ENCODE measurements at places on chromosomes 4 and X.

DNA sequence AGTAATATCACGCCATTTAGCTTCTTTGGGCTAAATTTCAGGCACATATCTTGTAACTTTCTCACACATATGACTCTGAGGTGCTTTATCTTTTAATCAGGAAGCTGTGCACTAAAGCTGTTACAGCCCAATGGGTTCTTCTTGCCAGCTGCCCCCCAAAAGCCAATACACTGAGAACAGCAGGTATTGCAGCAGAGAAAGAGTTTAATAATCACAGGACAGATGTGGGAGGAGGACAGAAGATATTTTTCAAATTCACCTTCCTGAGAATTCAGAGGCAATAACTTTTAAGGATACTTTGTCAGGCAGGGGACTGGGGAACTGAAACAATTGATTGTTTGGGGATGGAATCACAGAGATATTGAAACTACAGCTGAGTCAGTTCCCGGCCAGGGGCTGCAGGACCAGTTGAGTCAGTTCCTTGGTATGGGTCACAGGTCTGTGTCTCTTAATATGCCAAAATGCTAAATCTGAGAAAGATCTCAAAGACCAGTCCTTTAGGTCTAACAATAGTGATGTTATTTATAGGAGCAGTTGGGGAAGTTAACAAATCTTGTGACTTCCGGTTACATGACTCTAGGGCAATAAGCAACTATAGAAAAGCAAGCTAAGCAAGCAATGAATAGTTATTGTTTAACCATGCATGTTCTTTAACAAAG, 28.1 kb downstream of the DDIT4L start:
- no peak for DNase-seq

DNA sequence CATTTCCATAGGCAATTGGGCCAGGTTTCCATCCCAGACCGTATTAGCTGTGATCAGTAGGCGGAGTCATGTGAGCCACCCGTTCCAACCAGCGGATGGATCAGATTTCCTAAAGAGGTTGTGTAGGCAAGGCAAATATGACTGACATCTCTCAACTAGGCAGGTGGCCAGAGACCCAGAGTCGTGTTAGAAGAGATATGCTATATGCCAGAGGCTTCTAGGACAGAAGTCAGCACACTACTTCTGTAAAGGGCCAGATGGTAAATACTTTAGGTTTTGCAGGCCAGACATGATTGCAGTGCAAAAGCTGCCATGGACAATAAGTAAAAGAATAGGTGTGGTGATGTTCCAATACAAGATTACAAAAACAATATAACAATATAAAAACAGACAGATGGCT, 788.4 kb downstream of the RPA4 start:
- DNase-seq = no peak

DNA sequence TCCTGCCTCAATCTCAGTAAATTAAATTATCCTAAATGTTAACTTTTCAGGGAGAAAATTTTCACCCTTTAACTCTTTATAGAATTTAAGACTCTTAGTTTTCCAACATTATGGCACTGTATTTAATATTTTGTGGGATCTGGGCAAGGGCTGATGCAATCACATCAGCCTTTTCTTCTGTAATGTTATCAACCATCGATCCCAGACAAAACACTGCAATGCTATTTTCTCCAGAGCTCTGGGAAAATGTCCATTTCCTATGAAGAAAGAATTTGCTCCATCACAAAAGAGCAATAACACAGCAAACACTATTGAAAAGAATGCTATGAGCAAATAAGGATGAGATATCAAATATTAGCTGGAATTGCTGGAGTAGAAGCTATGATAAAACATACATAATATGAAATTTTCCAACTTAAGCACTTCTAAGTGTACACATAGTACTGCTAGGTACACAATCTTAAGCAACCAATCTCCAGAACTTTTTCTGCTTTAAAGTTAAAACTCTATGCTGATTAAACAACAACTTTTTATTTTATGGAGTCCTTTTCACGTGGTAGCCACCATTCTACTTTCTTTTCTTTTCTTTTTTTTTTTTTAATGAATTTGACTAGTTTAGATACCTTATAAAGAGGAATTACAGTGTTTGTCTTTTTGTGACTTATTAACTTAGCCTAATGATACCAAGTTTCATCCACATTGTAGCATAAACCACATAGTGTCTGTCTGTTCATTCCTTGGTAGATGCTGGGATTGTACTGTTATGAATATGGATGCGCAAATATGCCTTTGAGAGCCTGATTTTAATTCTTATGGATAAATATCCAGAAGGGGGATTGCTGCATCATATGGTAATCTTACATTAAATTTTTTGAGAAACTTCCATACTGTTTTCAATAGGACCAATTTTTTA, 43.6 kb downstream of the UGT2A3 start:
- DNase-seq = no peak

DNA sequence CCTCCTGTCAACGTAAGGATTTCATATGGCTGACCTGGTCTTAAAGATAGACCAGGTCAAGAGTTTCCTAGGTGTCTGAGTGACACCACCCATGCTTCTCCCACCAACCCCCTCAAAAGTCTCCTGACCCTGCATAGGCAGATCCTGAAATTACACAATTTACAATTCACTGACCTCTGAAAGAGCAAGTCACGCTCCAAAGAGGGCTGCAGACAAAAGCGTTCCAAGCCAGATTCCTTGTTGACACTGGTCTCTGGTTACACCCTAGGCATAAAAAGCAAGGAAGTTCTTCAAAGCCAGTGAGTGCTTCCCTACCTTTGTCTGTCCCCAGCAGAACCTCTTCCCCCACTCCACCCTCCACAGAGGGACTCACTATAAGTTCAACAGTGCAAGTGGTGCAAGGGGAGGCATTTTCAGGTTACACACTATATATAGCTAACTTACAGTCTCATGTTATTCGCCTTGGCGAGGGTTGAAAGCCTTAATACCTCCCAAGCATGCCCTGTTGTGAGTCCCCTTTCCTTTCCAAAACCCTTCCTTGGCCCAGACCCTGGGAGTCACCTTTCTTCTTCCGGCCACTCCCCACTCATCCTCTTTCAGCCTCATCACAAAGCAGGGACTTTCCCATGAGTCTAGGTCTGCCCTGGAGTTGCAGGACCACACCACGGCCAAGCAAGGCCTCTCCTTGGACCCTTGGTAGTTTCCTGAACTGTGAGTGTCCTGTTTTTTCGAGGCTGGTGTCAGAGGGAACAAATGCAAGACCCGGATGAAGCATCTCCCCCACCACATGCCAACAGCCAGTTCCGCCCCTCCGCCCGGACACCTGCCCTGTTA, 58.0 kb upstream of the KLF3 start:
- DNase-seq = no peak

- no peak for DNase-seq
Observed at GRCh38 chr4:23369331-23369730, 520.5 kb downstream of the PPARGC1A start.

DNA sequence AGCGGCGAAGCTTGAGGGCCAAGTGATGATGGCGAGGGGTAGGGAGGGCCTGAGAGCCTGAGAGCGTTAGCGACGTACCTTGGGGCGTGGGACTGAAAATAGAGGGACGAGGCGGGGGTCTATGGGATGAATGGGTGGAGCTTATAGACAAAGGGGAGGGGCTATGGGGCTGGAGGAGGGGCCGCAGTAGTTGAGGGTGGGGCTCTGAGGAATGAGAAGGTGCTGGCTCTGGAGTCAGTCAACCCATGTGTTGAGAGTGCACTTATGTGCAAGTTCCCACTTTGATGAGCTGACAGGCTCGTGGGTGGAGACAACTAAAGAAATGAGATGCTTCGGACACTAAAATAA, 488 bp downstream of the TBC1D25 start:
- no peak for DNase-seq

DNA sequence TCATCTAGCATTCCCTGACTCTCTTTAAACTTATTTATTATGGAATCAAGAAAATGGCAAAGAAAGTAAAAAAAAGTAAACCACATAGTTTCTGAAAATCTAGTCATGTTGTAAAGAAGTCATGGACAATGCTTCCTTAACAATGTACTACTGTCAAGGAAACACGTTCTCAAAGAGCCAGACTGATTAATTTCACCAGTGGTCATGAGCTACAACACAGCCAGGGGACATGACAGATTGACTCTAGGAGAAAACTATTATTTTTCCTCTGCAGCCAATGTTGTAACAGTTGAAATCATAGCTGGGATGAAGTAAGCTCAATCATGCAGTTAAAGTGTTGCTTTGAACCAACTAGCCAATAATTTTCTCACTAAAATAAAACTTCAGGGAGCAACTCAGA, 109.2 kb downstream of the MAPK10 start:
- no peak for DNase-seq

DNA sequence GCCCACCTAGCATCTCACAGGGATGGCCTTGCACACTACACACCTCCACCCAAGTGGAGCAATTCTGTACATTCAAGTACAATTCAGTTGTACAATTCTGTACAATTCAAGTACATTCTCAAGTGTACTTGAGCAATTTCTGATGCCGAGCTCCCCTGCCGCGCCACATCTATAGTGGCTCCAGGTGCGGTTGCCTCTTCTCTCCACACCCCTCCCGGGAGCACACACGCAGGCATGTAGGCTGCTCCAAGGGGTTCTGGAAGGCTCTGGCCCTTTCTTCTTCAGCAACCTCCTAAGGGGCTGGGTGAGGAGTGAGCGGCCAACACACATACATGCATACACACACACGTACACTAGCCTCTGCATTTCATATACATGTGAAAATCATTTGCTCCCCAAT, 18.9 kb upstream of the DUSP9 start:
- no peak for DNase-seq

GRCh38 chr4:6342530-6343293, 73.1 kb downstream of the WFS1 start:
- DNase-seq = no peak

DNA sequence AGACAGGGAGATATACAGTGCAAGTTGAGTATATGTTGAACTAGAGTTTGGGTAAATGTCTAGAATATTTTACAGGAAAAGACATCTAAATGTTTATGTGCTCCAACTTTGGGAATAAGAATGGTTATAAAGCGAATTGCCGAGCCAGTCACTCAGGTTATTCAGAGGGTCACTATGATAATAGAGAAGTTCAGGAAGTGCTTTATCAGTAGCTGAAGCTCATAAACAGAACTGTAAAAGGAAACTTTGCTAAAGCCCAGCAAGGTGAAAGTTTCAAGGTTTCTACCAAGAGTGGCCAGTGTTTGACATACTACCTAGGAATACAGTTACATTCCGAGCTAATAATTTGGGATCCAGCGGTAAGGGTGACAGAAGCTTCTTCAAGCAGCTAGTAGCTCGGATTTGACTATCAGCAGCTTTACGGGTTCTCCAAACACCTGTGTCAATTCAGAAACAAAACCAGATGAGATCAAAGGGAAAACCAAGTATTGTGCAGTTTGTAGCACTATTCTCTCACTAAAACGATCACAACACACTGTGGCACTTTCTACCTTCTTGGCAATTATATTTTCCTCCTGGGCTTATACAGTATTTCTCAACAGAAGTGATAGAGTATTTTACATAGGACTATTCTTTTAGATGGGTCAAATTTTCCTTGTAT, 17.2 kb upstream of the BCLAF3 start:
- DNase-seq = no peak

DNA sequence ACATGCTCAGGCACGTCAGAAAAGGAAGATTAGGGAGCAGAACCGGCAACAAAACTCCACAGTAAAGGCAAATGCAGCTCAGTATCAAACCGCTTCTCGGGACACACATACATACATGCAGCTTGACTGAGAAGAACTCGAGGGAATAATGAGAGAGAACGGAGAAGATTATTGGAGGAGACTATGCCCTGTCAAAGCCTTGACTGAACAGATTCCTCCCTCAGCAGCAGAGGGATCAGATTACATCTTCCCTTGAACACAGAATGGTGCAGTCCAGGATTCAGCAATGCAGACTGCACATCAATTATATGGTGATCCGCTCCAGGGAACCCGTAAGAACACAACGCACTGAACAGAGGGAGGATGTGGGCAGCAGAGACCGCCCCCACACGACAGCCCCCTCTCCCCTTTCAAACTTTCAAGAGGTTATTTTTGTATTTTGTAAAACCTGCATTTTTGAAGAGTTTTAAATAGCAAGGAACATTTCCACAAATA, 183.2 kb downstream of the FBXW7 start:
- no peak for DNase-seq

GRCh38 chr4:41232856-41233255, 18.5 kb upstream of the APBB2 start:
- no peak for DNase-seq

- no peak for DNase-seq
Observed at GRCh38 chrX:18886005-18886343, 97.9 kb downstream of the PHKA2 start.

- no peak for DNase-seq
Observed at GRCh38 chr4:155795991-155796390, 37.2 kb downstream of the GUCY1B1 start.

DNA sequence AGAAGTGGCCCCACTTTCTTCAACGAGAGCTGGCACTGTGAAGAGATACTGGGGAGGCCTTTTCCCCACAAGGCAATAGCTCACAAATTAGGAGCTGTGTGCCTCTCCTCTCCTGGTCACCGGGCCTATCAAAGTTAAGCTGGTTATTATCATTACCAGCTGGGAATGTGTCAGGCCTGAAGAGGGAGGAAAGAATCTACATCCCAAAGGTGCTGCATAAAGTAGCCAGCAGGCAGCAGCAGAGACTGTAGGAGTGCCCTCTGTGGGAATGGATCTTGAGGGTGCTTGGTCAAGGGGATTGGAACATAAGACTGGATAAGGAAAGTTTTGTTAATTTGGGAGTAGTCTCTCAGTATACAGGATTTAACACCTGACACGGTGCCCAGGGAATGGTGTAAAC, 9.1 kb upstream of the TMPRSS11D start:
- DNase-seq = no peak

DNA sequence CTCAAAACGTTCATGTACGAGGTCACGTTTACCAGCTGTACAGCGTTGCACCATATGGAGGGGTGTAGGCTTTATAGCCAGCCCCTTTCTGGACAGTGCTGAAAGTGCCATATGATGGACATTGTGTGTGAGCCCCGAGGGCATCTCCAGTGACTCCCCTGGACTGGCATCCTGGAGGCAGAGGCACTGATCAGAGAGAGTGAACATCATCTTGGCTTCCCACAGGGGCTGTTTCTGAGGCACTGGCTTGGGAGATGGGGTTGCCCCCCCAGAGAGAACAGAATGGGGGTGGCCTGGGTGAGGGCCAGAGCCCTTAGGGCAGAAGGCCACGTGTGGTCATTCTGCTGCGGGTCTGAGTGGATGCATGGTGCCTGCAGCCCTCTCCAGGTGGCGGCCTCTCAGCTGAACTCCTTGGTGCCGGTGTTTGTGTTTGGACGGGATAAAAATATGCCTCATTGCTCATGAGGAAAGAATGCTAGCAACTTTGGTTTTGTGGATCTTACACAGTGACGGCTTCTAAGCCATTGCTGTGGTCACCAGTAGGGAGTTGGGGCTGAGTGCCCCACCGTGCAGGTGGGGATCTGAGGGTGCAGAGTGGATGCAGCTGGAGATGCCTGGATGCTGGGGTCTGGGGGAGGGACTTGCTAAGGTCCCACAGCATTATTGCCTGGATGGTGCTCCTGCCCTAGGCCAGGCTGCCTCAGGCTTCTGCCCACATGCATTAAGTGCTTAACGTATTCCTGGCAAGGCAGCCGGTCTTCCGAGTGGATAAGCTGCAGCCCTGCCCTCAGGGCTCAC, 3.4 kb downstream of the WFS1 start:
- no peak for DNase-seq
